A673 (cell line): ENCODE measurements at places on chromosomes 3 and 15. TPM values are rescaled to one million over a fixed set of nuclear protein-coding genes. Genes with fewer than 3 reads are reported as not detected.

The CTXND1 gene
- not detected in 2 replicates for total RNA-seq

The CCR3 gene
- total RNA-seq, result not detected in 2 replicates

The CISH gene
- total RNA-seq, result 0.86 and 1.6 TPM in 2 replicates

The ZMYND10 gene
- total RNA-seq, result 0.67 and 1.0 TPM in 2 replicates

The ACOX2 gene
- 5.4 and 7.2 TPM in 2 replicates for total RNA-seq

The SLC35G2 gene
- total RNA-seq, result 25.0 and 26.4 TPM in 2 replicates

The SLC22A14 gene
- 0.22 and 0.26 TPM in 2 replicates for total RNA-seq

The CCDC9B gene
- total RNA-seq, result 8.6 and 8.9 TPM in 2 replicates

The CFAP91 gene
- total RNA-seq, result 0.68 and 0.75 TPM in 2 replicates

The MUC20 gene
- total RNA-seq, result 1.1 and 1.3 TPM in 2 replicates

The NUP210 gene
- 11.4 and 16.3 TPM in 2 replicates for total RNA-seq

The ITGA11 gene
- total RNA-seq, result 0.17 and 0.45 TPM in 2 replicates

The CAV3 gene
- not detected in 2 replicates for total RNA-seq

The EFCAB12 gene
- 0.71 and 1.2 TPM in 2 replicates for total RNA-seq

The ATP1B3 gene
- 130 and 167 TPM in 2 replicates for total RNA-seq

The ARNT2 gene
- total RNA-seq, result 1.4 and 2.1 TPM in 2 replicates

The BUB1B gene
- 190 and 196 TPM in 2 replicates for total RNA-seq

The AGBL1 gene
- total RNA-seq, result not detected in 2 replicates

The FOXB1 gene
- total RNA-seq, result not detected in 2 replicates

The ZXDC gene
- total RNA-seq, result 61.1 and 63.2 TPM in 2 replicates

The RASGRP1 gene
- total RNA-seq, result not detected in 2 replicates

The ACP3 gene
- 13.9 and 14.6 TPM in 2 replicates for total RNA-seq

The ATP13A5 gene
- not detected in 2 replicates for total RNA-seq

The RBPMS2 gene
- total RNA-seq, result 2.9 and 4.9 TPM in 2 replicates

The TGM5 gene
- total RNA-seq, result not detected in 2 replicates

The SEMA4B gene
- total RNA-seq, result 13.2 and 13.3 TPM in 2 replicates

The TF gene
- total RNA-seq, result 0.11 and 0.13 TPM in 2 replicates

The SLC6A11 gene
- total RNA-seq, result not detected in 2 replicates

The P2RY1 gene
- total RNA-seq, result 14.0 and 17.0 TPM in 2 replicates

The GPR176 gene
- 5.4 and 5.6 TPM in 2 replicates for total RNA-seq

The ZCWPW2 gene
- not detected in 2 replicates for total RNA-seq

The GREM1 gene
- total RNA-seq, result 1.5 and 2.2 TPM in 2 replicates

The SLC12A1 gene
- total RNA-seq, result not detected in 2 replicates

The DNAJA4 gene
- total RNA-seq, result 12.0 and 15.7 TPM in 2 replicates

The FOXL2 gene
- total RNA-seq, result not detected in 2 replicates

The LOXL1 gene
- 117 and 128 TPM in 2 replicates for total RNA-seq

The TUSC7 gene
- not detected in 2 replicates for total RNA-seq

The RASL12 gene
- 0.69 and 1.2 TPM in 2 replicates for total RNA-seq

The UCN2 gene
- total RNA-seq, result 0.49 and 0.81 TPM in 2 replicates

The KIF15 gene
- 21.9 and 25.7 TPM in 2 replicates for total RNA-seq
